ENCODE measurements at places on chromosomes 4 and X.

GRCh38 chrX:130196466-130196865, 24.7 kb downstream of the RAB33A start:
- DNase-seq, result no peak

- DNase-seq, result no peak
These were observed 1.6 kb upstream of the PFKFB1 start for GRCh38 chrX:54995621-54996020.

DNA sequence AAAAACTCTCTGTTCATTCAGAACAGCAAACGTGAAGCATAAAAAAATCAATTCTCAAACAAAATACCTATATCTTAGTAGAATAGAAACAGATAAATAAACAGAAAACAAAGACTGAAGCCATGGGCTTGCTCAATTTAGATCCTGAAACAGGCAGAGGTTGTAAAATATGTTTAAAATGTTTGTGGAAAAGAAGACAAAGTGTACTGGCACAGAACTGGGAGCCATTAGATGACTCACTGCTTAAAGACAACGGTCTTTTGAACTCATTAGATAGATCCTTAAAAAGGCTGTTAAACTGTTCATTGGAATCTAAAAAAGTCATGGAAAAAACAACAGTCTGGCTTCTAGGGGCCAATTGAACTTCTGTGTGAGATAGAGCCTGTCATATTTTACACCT, 247.0 kb upstream of the NDST4 start:
- DNase-seq, result no peak

DNA sequence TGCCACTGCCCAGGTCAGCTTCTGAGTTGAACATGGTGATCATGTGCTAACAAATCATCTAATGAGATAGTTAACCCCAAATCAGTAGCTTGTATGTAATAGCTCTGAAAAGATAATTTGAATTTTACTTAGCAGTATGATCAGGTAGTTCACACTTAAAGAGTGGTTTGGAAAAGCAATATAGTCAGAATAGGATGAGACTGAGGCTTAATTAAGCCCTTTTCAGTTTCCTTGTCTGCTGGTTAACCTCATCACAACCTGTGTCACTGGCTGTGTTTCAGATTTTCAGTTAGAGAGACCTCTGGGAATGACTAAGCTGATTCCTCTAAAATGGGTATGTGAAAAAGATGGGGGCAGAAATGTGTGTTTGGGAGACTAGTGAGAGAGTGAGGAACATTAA, 38.1 kb downstream of the GPR174 start:
- no peak for DNase-seq

DNA sequence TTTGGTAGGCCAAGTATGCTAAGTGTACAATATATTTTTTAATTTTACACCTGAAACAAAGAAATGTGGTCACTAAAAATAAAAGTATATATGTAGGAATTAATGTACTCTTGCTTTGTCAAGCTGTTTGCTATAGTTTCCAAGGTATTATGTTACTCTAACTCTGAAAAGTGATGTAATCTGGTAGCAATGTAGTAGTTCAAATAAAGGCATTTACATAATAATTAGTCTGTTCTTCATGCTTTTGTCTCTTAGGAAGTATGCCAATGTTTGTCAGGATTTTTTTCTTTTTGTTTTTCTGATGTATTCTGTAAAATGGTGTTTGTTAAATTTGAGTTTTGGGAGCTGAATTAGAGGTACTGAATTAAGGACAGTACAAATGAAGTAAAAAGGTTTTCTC, 89.5 kb downstream of the PLS3 start:
- DNase-seq, result no peak

GRCh38 chr4:3344104-3344503, 51.3 kb downstream of the RGS12 start:
- no peak for DNase-seq

DNA sequence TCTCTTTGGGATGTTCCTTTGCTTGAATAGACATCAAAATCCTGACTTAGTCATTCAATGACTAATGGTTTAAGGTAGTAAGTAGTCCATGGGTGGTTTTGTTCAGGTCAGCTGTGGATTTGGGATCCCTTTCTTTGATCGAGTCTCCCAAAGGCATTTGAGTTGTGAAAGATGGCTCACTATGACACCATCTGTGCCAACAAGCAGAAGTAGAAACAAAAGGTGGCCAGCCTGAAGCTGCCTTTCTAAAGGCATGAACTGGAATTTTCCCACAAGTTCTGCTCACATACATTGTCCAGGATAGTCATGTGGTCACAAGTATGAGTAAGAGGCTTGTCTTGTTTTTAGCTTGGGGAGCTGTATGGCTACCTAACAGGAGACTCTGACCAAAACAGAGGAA, 129.9 kb downstream of the CCNG2 start:
- no peak for DNase-seq

GRCh38 chrX:36357855-36358254, 438.3 kb downstream of the CFAP47 start:
- DNase-seq, result no peak
